ENCODE measurements at places on chromosomes 2 and 18.

- no peak for DNase-seq
Observed at GRCh38 chr18:47254341-47254939, 3.0 kb upstream of the SKOR2 start.

DNA sequence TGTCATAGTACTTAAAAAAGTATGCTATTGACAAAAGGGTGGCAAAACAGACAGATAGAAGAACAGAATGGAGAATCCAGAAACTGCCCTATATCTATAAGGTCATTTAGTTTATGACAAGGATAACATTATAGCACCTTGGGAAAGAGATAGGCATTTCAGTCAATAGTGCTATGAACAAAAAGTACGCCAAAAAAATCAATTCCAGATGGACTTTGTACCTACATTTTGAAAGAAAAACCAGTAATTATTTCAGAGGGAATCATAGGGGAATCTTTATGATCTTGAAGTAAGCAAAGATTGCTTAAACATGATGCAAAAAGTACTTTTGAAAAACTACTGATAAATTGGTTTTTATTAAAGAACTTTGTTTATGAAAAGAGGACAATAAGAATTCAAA is 59.9 kb upstream of the SETBP1 start:
- DNase-seq: no peak

- no peak for DNase-seq
Observed at GRCh38 chr2:39385172-39385571, 51.9 kb downstream of the MAP4K3 start.

DNA sequence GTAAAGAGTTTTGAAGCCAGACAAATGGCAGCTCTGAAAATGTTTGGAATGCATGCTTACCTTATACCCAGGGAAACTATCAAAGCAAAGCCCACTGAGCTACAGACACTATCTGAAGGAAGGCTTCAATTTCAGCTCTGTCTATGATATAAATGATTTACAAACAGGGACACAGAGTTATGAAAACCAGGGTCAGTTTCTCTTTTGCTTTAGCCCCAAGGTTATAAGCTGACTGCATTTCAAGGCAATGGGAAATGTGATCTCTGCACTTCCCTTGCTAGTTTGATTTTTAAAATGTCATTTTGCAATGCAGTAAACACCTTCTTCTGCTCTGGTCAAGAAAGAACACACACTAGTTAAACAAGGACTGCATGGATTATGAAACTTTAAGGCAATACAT is 65.2 kb upstream of the CCDC195 start:
- no peak for DNase-seq

GRCh38 chr2:115572746-115573145 is 1130.3 kb downstream of the DPP10 start:
- DNase-seq: no peak

DNA sequence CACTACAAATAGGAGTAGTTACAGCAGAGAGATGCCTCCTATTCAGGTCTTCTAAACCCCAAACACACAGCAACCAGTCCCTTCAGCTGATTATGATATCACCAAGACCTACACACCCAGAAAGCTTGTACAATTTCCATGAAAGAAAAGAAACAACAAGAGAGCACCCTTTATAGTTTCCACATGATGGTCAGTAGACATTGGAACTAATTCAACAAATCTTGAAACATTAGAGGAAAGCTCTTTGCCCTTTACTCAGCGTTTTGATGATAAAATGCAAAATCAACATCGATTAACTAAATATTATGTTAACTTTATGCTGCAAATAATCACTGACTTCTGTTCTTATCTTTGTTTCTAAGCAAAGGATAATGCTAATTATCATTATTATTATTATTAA is 393.6 kb upstream of the ID2 start:
- DNase-seq: no peak

GRCh38 chr2:132605236-132606180 is 64.5 kb downstream of the LYPD1 start:
- no peak for DNase-seq

DNA sequence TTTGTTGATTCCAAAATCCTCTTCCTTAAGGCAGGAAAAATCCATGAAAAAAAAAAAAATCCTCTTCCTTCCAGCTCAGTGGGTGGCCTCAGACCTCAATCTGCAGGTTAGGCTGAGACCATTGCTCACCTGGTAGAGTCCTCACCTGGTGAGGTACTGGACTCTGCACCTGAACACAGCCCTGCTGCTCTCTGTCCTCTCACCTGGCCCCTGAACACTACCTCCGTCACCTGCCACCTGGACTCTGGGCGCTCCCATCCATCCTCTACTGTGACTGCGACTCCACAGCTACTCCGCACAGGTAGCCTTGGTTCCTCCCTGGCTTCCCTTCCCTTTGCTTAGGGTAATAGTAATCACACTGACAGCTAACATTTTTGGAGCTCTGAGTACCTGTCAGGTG is 22.1 kb downstream of the TYMS start:
- no peak for DNase-seq

DNA sequence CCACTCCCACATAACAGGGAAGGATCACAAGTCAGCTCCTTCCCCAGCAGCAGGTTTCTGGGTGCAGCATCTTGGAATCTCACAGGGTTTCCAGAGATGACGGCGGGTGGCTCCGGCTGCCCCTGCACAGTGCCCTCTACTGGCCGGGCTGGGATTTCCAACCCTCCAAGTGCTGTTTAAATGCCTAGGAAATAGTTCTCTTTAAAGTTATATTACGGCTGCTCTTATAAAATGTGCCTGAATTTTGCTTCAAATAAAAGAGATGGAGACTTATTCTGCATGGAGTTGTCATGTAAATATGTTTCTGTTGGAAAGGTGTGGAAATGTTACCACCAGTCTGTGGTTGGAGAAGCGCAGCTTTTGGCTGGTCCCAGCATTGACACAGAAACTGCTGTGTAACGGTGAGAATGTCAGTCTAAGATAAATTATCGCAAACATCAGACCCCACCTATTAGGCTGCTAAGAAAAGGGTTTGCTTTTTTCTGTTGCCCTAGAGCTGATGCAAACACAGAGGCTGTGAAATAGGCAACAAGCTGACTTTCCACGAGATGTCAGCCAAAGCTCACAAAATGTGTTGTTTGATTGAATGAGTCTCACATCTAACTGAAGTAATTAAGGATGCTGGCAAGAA is 3.3 kb upstream of the HJURP start:
- peak; percentile 44 for DNase-seq

- no peak for DNase-seq
Observed at GRCh38 chr2:9271691-9272090, 65.1 kb downstream of the ASAP2 start.

DNA sequence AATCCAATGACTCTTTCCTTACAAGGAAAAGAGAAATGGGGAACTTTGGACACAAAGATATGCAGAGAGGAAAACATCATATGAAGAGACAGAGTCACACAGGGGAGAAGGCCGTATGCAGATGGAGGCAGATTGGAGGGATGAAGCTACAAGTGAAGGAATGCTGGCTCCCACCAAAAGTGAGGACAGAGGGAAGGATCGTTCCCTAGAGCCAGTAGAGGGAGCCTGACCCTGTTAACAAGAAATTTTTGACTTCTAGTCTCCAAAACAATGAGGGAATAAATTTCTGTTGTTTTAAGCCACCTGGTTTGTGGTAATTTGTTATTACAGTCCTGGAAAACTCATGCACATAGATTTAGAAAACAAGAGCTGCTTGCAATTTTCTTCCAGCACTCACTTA is 169.3 kb downstream of the PMAIP1 start:
- DNase-seq: no peak

DNA sequence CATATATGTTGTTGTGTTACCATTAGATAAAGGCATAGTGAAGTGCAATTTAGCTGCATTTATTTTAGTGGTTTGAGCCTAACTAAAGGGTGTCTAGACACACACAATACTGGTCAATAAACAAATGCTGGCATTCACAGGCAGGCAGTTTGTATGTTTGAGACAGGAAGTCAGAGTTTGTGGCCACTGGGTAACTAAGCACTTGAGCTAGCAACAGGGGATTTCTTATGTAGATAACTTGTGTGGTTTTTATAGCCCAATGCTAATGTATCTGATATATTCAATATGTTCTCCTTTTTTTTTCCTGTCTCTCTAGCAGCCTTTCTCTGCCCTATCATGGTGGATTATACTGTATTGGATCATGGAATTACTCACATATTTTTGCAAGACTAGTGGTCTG is 38.1 kb downstream of the LRRTM4 start:
- no peak for DNase-seq

DNA sequence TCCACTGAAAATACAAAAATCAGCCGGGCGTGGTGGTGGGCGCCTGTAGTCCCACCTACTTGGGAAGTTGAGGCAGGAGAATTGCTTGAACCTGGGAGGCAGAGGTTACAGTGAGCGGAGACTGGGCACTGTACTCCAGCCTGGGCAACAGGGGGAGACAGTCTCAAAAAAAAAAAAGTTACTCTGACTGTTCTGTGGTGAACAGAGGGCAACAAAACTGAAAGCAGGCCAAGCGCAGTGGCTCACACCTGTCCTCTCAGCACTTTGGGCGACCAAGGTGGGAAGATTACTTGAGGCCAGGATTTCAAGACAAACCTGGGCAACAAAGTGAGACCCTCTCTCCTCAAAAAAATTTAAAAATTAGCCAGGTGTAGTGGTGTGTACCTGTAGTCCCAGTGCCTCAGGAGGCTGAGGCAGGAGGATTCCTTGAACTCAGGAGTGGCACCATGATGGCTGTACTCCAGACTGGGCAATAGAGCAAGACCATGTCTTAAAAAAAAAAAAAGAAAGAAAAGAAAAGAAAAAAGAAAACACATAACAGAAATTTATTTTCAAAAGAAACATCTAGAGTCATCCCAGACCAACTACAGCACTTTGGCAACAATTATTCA is 13.6 kb upstream of the RTN4 start:
- no peak for DNase-seq

DNA sequence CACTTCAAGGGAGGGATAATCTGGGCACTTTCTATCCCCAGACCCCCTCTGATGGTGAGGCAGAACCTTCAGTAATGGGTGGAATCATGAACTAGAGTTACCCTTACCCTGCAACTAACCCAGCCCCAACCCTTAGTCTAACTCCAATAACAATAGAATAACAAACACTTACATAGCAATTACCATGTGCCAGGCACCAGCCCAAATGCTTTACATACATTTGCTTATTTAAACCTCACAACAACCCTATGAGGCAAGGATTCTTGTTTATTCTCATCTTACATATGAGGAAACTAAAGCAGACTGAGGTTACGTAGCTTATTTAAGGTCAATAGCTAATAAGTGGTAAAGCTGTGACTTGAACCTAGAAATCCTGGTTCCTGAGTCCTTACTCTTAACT is 132.8 kb downstream of the CYP26B1 start:
- no peak for DNase-seq

GRCh38 chr2:240596080-240596460 is 9.5 kb downstream of the CAPN10 start:
- no peak for DNase-seq

DNA sequence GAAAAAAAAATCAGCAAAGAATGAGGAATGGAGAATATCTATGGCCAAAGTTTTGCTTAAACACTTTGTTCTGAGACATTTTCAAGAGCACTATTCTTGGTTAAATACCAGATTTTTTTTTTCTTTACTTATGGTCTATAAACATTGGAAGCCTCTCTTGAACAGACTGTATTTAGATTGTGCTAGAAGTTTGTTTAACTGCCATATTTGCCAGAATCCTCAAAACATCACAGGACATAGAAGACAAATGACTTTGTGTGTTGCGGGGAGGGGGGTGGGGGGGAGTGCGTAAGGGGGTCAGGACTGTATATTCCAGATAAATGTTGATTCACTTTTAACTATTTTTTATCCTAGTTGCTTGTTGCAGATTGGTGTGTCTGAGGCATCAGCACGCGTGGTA is 262.0 kb downstream of the MEIS1 start:
- DNase-seq: no peak

GRCh38 chr2:17950006-17950405 is 71.5 kb downstream of the KCNS3 start:
- DNase-seq: no peak

GRCh38 chr2:156908825-156909224 is 348.7 kb upstream of the GALNT5 start:
- DNase-seq: no peak

- DNase-seq: no peak
Observed at GRCh38 chr2:215542690-215543089, 106.8 kb upstream of the FN1 start.

DNA sequence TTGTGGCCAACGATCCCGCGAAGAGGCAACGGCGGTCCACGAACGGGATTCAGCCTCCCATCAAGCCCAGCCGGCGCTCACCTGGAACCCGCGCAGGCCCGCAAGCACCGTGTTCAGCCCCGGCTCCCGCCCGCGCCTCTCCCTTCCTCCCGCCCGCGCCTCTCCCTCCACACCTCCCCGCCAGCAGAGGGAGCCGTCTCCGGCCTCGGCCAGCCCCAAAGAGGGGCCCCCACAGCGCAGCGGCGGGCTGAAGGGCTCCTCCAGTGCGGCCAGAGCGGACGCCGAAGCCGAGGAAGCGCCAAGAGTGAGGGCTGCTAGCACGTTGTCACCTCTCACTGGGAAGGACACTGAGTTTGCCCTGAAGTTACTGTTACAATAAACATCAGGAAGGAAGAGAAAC is 55.3 kb upstream of the LAPTM4A start:
- DNase-seq: no peak

- no peak for DNase-seq
Observed at GRCh38 chr2:96698221-96698861, 41.5 kb downstream of the LMAN2L start.

DNA sequence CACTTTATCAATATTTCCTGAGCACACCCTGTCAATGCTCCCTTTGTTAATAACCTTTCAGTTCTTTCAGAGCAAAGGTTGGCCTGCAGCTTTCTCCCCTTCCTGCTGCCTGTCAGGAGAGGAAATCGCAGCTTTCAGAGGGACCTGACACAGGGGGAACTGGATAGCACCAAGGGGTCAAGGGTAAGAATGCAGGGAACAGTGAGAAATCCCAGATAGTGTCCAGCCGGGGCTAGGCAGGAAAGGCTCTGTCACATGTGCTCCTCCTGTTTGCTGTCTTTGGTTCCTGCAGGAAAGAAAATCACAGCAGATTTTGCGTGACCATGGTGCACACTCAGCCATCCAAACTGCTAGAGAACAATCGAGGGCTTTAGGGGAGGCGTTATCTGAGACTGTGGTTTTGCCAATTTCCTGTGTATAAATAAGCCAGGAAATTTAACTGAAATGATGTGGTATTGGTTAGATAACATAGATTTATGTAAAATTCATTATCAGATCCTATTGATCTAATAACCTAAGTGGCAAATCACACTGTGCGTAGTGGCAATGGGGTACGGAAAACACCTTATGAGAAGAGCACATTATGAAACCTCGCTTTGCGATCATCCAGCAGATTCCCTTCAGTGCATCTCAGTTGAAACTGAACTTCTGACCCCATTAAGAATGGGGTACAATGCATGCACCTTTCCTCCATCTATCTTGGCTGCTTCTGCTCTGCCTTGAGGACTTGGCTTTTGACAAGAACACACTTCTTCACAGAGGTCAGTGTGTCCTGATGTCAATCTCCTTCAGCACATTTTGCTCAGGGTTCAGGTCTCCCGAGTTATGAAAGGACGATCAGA is 178.0 kb downstream of the ICOS start:
- peak; percentile 15 for DNase-seq

- no peak for DNase-seq
Observed at GRCh38 chr2:12271589-12271984, 445.1 kb upstream of the TRIB2 start.

Data from HuH-7.5 (cell line).